ENCODE measurements at places on chromosomes 13 and 19.

GRCh38 chr19:55348317-55349034 is 6.0 kb downstream of the COX6B2 start:
- DNase-seq: no peak

- no peak for DNase-seq
Measured at GRCh38 chr13:38733146-38733545, 46.3 kb downstream of the FREM2 start.

GRCh38 chr13:28505543-28506135 is 10.7 kb upstream of the FLT1 start:
- DNase-seq: no peak

DNA sequence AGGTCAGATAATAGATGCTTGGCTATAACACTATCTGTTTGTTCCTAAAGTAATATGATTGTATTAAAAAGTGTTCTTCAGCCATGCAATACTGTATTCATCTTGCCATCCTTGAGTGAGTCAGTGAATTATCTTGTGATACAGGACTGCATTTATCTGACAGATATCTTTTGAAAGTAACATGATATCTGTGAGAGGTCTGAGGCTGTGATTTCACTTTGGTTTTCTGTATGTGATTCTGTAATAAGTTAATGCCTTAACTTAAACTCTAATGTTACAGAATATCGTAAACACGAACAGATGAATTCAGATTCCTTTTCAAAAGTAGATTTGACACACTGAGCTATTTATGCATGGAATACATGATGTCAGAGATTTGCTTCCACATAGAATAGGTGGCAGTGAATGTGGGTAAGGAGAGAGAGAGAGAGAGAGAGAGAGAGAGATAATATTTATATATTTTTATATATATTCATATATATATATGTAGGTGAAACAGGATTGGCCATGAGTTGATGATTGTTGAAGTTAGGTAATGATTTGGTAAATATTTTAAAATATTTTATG is 97.9 kb upstream of the RNF113B start:
- no peak for DNase-seq

- no peak for DNase-seq
Measured at GRCh38 chr19:57010541-57010940, 109.2 kb upstream of the USP29 start.

GRCh38 chr13:113968463-113969310 is 5.2 kb downstream of the C13orf46 start:
- DNase-seq: no peak

GRCh38 chr13:43805681-43806128 is 18.9 kb upstream of the ENOX1 start:
- no peak for DNase-seq

GRCh38 chr13:112442483-112443090 is 66.4 kb downstream of the SPACA7 start:
- DNase-seq: no peak

- DNase-seq: no peak
Measured at GRCh38 chr13:60431108-60431700, 34.2 kb downstream of the TDRD3 start.

- DNase-seq: no peak
Measured at GRCh38 chr19:50402544-50403301, 16.0 kb upstream of the SPIB start.

DNA sequence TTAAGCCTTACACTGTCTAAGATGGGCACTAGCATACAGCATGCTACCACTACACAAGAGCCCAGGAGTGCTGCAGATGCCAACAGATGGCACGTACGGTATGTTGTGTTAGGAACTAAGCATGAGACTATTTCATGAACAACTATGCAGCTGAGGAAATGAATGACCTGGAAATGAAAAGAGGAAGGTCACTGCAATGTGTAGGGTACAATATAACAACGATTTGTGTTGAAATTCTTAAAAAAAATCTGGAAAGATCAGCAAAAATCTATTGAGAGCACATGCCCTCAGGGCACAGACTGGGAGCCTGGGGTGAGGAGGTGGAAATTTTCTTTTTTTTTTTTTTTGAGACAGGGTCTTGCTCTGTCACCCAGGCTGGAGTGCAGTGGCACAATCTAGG is 14.4 kb downstream of the HAUS8 start:
- DNase-seq: no peak

- DNase-seq: no peak
Measured at GRCh38 chr19:536031-536880, 4.7 kb downstream of the CDC34 start.
